Right lung (tissue), 10 donors: ENCODE measurements at places on chromosomes 1 and 21.

- peak; percentile 27 for DNase-seq
Observed at GRCh38 chr1:48761986-48762385, 14.7 kb downstream of the BEND5 start.

- peak; percentile 19 for DNase-seq
Observed at GRCh38 chr1:244603498-244603897, 49.4 kb upstream of the DESI2 start.

DNA sequence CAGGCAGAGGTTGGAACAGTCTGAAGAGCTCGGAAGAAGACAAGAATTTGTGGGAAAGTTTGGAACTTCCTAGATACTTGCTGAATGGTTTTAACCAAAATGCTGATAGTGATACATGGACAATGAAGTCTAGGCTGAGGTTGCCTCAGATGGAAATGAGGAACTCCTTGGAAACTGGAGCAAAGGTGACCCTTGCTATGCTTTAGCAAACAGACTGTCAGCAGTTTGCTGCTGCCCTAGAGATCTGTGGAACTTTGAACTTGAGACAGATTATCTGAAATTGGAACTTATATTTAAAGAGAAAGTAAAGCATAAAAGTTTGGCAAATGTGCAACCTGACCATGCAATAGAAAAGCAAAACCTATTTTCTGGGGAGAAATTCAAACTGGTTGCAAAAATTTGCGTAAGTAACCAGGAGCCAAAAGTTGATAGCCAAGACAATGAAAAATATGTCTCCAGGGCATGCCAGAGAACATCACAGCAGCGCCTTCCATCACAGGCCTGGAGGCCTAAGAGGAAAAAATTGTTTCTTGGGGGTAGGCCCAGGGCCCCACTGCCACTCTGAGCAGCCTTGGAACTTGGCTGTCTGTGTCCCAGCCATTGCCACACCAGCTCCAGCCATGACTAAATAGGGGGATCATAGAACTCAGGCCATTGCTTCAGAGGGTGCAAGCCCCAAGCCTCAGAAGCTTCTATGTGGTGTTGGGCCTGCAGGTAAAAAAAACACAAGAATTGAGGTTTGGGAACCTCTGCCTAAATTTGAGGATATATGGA is 675.3 kb downstream of the LTN1 start:
- no peak for DNase-seq

DNA sequence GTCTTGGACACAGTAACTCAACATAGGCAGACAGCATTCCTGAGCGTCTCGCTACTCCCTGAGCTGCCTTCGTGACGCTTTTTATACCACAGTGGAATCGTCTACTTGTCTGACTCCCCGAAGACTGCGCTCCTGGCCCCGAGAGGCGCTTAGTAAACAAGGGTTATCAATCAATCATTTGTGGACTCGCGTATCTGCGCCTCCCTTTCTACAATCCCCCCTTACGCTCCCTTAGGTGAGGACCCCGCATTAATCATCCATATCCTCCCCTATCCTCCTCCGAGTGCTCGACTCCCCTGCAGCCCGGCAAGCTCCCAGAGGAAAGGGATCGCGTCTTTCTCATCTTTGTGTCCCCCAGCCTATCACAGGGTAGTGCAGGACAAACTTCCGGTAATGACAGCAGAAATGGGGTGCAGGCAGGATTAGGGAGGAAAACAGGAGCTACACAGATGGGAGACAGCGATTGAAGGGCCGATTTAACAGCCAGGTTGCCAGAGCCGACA is 522 bp downstream of the TMEM59 start:
- DNase-seq, result peak; percentile 48
